ENCODE measurements at places on chromosomes 4 and X.
A peak's percentile ranks its signal among the peaks of the same experiment; 100 is the strongest.

- DNase-seq: peak; percentile 16
These were observed 1.3 kb downstream of the PCDH7 start for GRCh38 chr4:30721185-30722091.

GRCh38 chr4:41122775-41123174 lies 91.6 kb downstream of the APBB2 start:
- DNase-seq: no peak

DNA sequence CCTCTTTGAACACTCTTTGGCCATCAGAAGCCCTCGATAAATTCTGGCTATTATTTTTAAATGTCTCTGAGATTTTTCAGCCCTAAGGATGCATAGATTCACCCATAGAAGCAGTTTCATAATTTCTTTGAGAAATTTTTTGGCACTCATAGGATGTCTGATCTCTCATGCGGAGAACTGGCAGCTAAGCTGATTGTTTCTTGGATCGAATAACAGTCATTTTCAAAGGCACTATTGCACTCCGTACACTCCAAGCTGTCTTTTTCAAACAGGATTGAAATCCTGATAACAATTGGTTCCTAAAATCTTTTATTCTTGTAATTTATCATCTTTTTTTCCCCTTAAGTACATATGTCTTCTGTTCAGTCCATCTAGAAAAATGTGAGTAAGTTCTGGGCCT lies 411.9 kb downstream of the SPOCK3 start:
- no peak for DNase-seq

DNA sequence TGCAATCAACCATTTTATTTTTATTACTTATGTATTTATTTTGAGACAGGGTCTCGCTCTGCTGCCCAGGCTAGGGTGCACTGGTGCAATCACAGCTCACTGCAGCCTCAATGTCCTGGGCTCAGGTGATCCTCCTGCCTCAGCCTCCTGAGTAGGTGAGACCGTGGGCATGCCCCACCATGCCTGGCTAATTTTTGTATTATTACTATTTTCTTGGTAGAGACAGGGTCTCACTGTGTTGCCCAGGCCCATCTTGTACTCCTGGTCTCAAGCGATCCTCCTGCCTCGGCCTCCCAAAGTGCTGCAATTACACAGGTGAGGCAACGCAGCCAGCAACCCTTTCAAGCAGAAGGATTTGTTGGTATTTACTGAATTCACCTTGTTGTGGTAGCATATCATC lies 60.3 kb upstream of the PPP2R3B start:
- no peak for DNase-seq

DNA sequence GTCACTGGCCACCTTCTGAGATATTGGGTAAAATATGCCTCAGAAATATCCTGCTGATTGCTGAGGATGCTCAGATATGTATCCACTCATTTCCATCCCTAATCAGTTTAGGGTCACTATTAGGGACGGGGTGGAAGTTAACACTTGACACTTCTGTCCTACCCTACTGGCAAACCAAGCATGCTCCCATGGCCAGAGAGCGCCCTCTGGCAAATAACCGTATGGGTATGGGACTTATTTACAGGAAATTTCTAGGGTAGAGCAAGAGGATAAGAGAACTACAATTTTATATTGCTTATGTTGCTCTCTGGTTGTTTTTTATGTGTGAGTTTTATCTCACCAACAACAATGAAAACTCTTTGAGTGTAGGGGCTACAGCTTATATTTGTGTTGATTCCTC lies 86.8 kb upstream of the TSPAN7 start:
- DNase-seq: no peak

GRCh38 chrX:107360788-107361360 lies 88.6 kb upstream of the FRMPD3 start:
- DNase-seq: no peak

DNA sequence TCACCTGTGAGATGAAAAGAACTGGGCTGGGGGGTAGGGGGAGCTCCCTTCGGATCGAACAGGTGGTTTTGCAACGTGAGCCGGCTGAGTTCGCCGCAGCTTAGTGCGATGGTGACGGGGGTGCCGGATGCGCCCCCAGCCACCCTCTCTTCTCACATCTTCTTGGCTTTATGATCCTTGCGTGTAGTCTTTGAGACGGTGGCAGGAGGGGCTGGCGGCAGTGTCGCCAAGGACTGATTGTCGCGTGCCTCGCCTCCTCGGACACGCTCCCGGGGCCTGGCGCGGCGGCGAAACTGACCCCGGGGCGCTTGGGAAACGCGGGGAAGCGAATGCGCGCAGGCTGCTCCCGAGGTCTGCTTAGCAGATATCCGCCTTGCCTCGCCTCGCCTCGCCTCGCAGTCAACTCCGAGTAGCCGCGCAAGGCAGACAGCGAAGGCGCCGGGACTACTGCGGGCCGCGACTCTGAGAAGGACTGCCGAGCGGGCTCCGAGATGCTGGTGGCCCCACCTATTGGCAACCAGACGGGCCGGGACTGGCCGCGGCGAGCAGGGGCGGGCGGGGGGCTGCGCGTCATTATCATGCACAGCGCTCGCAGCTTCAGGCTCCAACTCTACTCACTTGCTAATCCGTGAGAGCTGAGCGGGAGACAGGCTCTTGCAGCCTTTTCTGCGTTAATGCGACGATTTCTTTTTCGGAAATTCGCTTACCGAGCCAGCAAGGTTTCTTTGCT lies 1.5 kb downstream of the GRID2 start:
- peak; percentile 5 for DNase-seq

DNA sequence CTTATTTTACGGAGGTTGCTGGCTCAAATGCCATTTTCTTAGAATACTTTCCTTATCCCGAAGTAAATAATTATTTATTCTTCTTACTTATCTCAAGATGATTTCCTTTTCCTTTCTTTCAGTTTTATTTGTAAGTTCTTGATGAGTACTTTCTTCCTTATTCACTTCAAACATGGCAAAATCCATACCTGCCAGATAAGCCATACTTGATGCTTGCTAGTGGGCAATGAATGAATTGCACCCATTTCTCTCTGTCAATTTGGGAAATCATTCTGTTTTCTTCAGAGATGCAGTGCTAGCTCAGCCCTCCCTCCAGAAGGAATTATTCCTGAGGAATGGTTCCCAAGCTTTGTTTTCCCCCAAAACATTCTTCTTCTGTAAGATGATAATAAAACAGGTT lies 598.3 kb downstream of the SPRY1 start:
- DNase-seq: no peak

GRCh38 chrX:38697461-38697860 lies 103.8 kb upstream of the MID1IP1 start:
- no peak for DNase-seq

DNA sequence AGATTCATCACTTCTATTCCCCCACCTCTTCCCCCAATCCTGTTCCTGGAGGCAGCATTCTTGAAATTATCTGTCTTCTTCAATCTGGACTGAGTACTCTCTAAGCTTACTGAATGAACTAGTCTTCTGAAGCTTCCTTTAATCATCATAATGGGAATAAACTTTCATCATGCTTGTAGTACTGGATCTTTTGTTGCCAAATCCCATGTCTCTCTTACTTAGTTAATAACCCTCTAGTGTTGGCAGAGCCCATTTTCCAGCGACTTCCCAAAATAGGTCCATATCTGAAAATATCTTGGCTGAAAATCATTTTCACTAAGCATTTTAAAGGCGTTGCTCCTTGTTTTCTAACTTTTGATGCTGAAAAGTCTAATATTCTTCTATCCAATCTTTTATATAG lies 39.6 kb downstream of the RPS6KA3 start:
- DNase-seq: no peak

DNA sequence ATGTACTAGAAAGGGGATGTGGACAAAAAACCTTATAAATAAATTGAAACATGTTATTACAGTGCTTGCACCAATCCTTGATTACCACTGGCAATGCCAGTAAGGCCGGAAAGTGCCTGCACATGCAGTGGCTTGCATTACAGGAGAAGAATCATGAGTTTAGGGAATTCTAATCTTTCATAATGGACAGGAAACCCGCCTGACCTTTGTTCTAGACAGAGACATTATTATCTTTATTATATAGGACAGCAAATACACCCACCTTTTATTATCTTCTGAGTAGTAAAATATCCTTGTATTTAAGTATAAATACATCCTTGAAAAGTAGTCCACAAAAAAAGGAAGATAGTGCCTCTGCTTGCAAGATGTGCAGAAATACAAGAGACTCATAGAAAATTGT lies 379.9 kb upstream of the LCORL start:
- no peak for DNase-seq

GRCh38 chrX:40683245-40683644 lies 35.9 kb upstream of the CXorf38 start:
- no peak for DNase-seq

- no peak for DNase-seq
These were observed 3.3 kb downstream of the SLC25A6 start for GRCh38 chrX:1388651-1389050.

DNA sequence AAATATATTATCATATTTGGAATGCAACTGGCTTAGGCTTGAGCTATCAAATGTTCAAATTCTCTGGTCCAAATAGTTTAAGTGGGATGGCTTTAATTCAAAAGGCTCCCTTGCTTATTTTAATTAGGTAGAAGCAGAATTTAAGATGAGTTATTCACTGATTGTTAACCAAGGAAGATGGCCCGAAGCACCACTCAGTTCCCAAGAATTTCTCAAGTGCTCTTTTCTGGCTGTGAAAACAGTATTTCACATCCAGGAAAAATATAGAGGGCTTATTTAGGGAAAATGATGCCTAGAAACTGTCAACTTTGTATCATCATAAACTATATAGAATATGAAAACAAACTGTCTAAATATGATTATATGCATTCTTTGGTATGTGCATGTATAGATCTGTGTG lies 246.5 kb upstream of the SFRP2 start:
- DNase-seq: no peak

DNA sequence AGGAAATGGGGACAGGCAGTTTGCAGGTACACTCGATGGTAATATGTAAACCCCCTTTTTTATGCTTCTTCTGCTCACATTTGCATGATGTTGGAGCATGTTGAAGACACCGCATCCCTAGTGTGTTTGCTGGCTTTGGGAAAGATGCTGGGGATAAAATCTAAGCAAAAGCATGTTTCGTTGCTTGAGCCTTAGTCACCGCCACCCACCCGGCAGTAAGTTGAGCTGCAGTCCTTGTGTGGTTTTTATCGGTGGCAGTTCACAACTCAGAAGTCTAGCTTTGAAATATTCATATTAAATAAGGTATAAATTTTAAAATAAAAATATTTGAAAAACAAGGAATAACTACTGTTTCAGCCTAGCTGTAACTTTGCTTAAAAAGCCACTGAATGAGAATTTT lies 21.7 kb upstream of the MND1 start:
- no peak for DNase-seq

DNA sequence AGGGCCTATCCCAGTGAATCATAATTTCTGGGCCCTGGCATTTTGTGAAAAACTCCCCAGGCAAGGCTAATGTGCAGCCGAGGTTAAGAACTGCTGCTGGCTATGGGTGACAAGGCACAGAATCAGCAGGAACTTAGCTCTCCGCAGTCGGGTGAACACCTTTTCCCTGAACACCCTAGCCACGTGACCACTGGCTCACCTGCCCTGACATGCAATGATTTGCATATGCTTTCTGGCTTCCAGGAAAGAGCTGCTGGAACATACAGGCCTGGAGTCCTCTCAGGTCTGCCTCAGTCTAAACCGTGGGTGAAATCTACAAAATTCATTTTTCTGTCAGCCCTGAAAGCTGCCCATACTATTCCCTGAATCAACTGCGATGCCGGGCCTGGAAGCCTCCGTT lies 56.6 kb downstream of the ZNF827 start:
- DNase-seq: no peak

DNA sequence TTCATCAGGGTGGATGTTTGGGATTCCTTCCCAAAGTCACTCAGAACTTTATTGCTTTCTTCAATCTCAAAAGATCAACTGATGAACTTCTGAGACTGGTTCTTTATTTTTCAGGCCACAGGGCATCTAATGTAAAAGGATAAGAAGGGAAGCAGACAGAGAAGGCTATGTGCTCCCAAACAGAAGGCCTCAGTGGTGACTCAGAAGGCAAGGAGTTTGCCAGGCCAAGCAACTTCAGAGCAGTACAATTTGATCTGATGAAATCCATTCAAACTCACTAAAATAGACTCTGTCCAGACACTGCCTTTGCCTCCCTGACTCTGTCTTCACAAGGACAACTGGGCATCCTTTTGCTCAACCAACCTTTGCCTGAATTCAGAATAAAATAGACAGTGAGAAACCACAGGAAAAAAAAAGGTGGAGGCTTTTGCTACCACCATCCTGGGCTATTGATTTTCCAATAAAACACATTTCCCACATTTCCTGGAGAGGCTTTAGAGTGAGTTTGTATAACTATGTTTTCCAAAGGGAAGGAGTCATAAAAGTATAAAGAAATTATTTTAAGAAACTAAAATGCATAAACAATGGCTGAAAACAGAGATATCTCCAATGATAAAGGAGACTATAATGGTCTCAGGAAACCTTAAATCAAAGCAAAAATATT lies 55.2 kb downstream of the ARHGEF6 start:
- DNase-seq: no peak

DNA sequence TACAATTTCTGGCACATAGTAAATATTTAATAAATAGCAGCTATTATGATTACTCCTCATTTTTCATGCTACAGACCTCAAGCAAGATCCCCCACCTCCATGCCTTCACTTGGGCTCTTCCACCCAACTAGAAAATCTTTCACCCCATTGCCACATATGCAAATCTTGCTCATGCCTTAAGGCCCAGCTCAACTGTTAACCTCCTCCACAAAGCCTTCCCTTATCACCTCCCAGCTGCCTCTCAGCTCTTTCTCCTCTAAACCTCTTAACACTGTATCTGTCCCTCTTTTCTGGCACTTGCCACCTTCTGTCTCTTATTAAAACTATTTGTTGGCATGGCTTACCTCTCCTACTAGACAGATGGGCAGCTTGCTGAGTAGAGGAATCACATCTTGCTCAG lies 51.5 kb downstream of the PJA1 start:
- no peak for DNase-seq

DNA sequence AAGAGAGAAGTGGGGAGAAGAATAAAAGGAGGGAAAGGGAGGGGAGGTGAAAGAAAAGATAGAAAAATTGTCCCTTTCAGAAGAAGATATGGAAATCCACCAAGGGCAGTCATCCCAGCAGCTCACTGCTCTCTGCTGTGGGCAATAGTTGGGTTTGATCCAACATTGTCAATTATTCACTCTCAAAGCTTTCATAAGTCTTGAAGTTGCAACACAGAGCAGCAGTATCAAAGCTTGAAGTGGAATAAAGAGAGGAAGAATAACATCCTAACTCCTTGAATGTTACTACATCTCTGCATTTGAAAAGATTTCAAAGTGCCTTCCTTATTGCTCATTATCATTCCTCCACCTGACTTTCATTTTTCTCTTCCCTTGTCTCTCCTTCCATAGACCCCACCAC lies 62.3 kb upstream of the HHIP start:
- DNase-seq: no peak

GRCh38 chr4:33625748-33626147 lies 2618.6 kb downstream of the ARAP2 start:
- DNase-seq: no peak

DNA sequence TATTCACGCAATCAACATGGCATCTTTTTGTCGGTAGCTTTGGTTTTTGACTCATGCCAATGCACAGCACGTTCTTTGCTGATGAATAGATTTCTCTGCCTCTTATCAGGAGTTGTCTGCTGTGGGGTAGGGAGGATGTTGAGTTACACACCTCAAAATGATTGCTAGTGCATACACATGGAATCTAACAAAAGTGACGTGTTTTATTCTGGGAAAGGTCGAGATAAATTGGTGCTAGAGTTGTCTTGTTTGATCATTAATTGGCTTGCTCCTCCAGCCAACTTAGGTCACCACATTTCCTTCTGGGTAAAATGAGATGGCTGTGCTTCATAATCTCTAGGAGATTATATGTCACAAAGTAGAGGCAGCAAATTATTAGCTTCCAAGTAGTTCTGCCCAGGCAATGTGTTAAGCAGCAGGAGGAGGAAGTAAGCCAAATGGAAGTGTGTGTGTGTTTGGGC lies 3.9 kb downstream of the RAB9A start:
- DNase-seq: no peak
